ENCODE measurements at places on chromosomes 11 and 22. TPM values are rescaled to one million over a fixed set of nuclear protein-coding genes. Genes with fewer than 3 reads are reported as not detected.

The HEPHL1 gene
- total RNA-seq: not detected

The CABP2 gene
- not detected for total RNA-seq

The CAVIN3 gene
- total RNA-seq: 60.8 TPM

The TMEM121B gene
- total RNA-seq: 0.74 TPM

The SHANK3 gene
- 5.0 TPM for total RNA-seq

The MMP11 gene
- not detected for total RNA-seq

The TMEM45B gene
- total RNA-seq: not detected

The PKDREJ gene
- not detected for total RNA-seq

The TTC36 gene
- not detected for total RNA-seq

The TNNI2 gene
- total RNA-seq: not detected

The SEC14L3 gene
- not detected for total RNA-seq

The RFPL2 gene
- total RNA-seq: 0.85 TPM

The OSM gene
- not detected for total RNA-seq

The SORL1 gene
- total RNA-seq: not detected
